Fibroblast of upper back skin (primary cell): ENCODE measurements at places on chromosomes 2 and 18.

- DNase-seq: peak; percentile 56
Observed at GRCh38 chr2:179655627-179656026, 205.8 kb downstream of the ZNF385B start.

- no peak for DNase-seq
Observed at GRCh38 chr2:204228169-204228886, 291.8 kb downstream of the ICOS start.

DNA sequence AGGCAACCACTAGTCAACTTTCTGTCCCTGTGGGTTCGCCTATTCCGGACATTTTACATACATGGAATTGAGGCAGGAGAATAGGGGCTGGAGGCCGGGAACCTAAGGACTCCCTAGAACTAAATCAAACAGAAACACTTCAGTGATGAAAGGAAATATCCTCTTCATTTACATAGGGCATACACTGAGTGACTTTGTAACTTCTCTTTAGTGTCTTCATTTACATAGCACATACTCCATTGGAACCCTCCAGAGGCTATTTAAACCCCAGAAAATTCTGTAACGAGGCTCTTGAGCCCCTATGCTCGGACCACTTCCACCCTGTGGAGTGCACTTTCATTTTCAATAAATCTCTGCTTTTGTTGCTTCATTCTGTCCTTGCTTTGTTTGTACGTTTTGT is 56.5 kb downstream of the CCDC195 start:
- DNase-seq: no peak

- peak; percentile 86 for DNase-seq
Observed at GRCh38 chr2:230847883-230848388, 16.8 kb upstream of the ITM2C start.

- peak; percentile 41 for DNase-seq
Observed at GRCh38 chr2:30661173-30662107, 145.8 kb downstream of the CAPN13 start.

DNA sequence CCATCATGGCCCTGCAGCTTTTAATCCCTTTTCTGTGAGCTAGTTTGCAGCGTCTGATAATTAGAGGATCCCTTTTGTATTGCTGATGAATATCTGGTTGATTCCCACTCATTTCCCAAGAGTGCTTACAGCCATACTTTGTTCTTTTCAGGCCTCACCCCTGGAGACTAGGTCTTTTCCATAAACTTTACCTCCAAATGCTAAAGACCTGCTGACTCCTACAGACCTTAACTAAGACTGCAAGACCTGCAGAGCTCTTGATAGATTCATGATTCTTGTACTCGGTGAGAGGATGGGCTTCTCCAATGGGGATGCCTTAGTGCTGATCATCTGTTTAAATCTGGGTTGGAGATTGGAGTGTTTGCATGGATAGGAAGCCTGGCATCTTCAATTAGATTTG is 33.1 kb upstream of the DYNAP start:
- DNase-seq: no peak

- no peak for DNase-seq
Observed at GRCh38 chr2:168178520-168179324, 68.7 kb downstream of the STK39 start.

DNA sequence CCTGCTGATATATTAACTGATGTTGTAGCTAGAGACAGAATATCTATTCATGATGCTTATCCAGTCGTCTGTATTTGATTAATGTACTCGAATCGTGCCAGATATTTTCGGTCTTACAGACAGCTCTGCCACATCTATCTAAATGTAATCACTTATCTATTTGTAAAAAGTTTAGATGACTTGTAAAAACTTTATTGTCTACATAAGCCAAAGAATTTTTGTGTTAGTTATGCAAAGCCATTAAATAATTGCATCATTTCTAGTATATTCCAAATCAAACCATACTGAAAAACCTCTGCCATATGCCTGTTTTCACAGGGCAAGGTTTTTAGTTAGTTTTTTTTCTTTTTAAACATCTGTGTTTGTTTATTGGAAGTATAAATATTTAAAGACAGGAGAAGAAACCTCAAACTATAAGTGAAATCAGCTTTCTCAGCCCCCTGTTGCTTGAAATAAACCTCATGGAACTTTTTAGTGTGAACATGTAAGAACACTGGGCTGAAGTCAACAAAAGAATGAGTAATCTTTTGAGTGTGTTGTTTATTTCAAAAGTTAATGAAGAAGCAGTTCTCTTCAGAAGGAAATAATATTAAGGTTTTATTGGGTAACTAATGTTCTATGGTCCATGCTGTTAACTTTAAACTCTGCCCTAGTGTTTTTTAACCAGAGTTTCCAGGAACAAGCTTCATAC is 657.6 kb upstream of the SYT4 start:
- DNase-seq: peak; percentile 70
